ENCODE measurements at places on chromosomes 13 and 19.
A peak's percentile ranks its signal among the peaks of the same experiment; 100 is the strongest.

DNA sequence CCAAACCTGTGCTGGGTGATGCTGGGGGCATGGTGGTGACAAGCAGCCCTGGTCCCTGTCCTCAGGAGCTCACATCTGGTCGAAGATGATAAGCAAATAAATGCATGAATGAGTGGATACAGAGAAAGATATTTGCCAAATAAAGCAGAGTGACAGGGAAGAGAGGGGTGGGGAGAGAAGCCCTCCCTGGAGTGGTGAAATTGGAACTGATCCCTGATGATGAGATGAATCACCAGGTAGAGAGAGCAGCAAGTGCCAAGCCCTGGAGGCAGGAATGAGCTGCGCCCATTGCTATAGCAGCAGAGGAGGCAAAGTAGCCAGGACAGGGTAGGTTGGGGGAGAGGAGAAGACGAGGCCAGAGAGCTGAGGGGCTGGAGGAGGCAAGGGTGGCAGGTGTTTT is 13.7 kb downstream of the FXYD5 start:
- no peak for DNase-seq

- no peak for DNase-seq
Measured at GRCh38 chr19:53896682-53897081, 12.4 kb upstream of the CACNG7 start.

- DNase-seq = no peak
Measured at GRCh38 chr19:7654401-7654800, 14.4 kb upstream of the RETN start.

DNA sequence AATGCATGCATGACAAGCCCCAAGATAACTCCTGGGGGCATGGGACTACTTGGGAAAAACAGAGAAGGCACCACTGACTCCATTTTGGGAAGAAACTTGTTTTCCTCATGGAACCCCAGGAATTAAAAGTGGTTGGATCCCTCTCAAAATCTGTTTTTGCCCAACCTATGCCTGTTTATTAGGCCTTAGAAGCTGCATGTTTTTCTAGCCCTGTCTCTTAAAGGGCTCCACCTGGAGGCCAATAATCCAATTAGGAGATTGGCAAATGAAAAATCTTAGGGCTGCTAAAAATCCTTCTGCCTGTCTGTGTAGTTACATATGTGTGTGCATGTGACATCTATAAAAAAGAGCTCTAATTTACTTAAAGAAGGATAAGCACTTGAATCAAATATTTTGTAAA is 26.9 kb downstream of the MED4 start:
- DNase-seq = no peak

DNA sequence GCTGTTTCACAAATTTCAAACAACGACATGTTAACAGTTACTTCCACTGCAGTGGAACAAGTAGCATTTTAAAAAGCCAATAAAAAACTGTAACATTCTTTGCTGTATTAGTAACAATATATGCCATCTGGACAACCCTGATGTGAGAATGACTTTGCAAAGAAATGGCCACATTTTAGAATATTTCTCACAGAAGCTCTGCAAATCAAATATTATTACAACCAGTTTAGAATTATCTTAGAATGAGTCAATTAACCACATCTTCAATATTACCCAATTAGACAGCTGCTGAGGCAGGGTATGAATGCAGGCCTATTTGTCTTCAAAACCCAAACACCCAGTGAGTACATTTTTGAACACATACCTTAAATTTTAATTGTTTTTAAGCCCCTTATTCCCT is 3.2 kb downstream of the ZNF699 start:
- no peak for DNase-seq

- DNase-seq = no peak
Measured at GRCh38 chr19:45773384-45773783, 4.3 kb upstream of the SIX5 start.

GRCh38 chr13:67736646-67737420 is 506.7 kb upstream of the PCDH9 start:
- DNase-seq = peak; percentile 25

- no peak for DNase-seq
Measured at GRCh38 chr13:31437975-31438374, 238.2 kb downstream of the B3GLCT start.

DNA sequence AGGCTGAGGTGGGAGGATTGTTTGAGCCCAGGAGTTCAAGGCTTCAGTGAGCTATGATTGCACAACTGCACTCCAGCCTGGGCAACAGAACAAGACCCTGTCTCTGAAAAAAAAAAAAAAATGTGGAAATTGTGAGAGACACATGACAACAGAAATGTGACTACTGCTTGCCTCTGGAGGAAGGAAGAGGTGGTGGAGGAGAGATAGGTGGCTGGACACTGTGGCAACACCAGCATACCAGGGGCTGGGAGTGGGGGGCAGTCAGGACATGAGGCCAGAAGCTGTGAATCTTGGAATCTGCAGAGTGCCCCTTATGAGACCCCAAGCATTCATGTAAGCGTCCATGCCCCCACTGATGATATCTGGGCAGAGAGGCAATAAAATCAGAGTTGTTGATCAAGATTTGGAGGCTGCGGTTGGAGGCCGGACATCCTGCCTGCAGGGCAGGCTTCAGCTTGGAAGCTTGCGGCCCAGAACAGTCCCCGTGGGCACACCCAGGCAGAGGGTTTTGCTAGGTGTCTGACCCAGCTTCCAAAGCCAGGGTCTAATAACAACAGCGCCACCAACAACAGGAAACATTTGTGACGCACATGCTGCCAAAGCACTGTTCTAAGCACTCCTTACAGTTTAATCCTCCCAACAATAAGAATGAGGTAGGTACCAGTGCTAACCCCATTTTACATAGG is 16.9 kb downstream of the FAM187B start:
- DNase-seq = peak; percentile 36

- DNase-seq = no peak
Measured at GRCh38 chr13:107827840-107828549, 387.3 kb downstream of the LIG4 start.

DNA sequence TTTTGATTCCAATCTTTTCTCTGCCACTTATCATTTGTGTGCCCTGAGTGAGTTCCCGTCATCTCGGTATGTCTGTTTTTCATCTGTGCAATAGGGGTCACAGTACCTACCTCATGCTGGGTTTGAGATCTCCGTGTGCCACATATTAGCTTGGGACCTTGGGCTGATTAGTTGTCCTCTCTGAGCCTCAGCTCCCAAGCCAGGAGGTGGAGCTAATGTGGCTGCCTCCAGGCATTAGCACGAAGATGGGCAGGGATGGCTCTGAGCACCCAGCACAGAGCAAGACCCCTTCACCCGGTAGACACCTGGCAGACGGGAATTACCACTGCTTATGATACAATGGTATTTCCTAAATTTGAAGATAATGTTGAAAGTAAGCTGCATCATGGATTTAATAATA is 35.8 kb upstream of the XPO4 start:
- no peak for DNase-seq

- no peak for DNase-seq
Measured at GRCh38 chr19:5452594-5453565, 2.3 kb upstream of the ZNRF4 start.

GRCh38 chr13:109158383-109158782 is 529.0 kb downstream of the MYO16 start:
- no peak for DNase-seq

GRCh38 chr13:109737606-109738005 is 48.8 kb downstream of the IRS2 start:
- no peak for DNase-seq

GRCh38 chr13:110801044-110801443 is 87.5 kb downstream of the ING1 start:
- DNase-seq = no peak

GRCh38 chr19:47758443-47758804 is 13.1 kb downstream of the NOP53 start:
- no peak for DNase-seq

- no peak for DNase-seq
Measured at GRCh38 chr13:110408286-110408685, 101.2 kb downstream of the COL4A2 start.

- DNase-seq = no peak
Measured at GRCh38 chr13:103625194-103625593, 559.0 kb upstream of the SLC10A2 start.

GRCh38 chr19:34936184-34936583 is 9.5 kb downstream of the ZNF30 start:
- DNase-seq = no peak

GRCh38 chr19:3360421-3361383 is 5.7 kb upstream of the NFIC start:
- DNase-seq = peak; percentile 75

- peak; percentile 86 for DNase-seq
Measured at GRCh38 chr13:41652735-41653361, 195.5 kb downstream of the RGCC start.

DNA sequence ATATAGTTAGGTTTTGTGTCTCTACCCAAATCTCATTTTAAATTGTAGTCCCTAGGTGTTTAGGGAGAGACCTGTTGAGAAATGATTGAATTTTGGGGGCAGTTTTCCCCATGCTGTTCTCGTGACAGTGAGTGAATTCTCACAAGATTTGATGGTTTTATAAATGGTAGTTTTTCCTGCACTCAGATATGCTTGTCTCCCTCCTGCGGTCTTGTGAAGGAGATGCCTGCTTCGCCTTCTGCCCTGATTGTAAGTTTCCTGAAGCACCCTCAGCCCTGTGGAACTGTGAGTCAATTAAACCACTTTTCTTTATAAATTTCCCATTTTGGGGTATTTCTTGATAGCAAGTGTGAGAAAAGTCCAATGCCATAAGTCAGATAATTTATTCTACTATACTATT is 1977.5 kb upstream of the PCDH20 start:
- no peak for DNase-seq

GRCh38 chr13:80055847-80056246 is 285.1 kb downstream of the SPRY2 start:
- DNase-seq = peak; percentile 73

DNA sequence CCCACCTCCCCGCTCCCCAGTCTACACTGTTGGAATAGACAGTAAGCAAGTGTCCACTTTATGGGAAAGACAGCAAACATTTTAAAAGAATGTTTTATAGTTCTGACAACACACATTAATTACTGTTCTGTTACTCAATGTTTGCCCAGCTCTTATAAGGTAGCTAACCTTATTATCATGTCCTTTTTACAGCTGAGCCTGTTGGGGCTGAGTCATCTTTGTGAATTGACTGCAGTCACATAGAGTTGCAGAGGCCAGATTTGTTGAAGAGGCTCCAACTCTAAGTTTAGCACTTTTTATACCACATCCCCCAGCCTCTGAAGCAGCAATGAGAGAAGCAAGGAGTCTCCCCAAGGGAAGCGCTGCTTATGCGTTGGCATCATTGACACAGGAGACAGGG is 76.2 kb downstream of the C13orf42 start:
- DNase-seq = no peak

DNA sequence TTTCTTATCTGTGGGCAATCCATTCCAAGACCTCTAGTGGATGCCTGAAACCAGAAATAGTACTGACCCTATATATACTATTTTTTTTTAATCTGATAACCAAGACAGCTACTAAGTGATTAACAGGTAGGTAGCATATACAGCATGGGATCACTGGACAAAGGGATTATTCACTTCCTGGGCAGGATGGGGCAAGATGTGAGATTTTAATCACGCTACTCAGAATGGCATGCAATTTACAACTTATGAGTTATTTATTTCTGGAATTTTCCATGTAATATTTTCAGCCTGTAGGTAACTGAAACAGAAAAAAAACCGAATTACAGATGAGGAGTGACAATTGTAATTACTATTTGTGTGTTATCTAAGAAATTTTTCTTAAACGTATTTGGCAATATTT is 41.2 kb downstream of the ZIC2 start:
- DNase-seq = no peak

DNA sequence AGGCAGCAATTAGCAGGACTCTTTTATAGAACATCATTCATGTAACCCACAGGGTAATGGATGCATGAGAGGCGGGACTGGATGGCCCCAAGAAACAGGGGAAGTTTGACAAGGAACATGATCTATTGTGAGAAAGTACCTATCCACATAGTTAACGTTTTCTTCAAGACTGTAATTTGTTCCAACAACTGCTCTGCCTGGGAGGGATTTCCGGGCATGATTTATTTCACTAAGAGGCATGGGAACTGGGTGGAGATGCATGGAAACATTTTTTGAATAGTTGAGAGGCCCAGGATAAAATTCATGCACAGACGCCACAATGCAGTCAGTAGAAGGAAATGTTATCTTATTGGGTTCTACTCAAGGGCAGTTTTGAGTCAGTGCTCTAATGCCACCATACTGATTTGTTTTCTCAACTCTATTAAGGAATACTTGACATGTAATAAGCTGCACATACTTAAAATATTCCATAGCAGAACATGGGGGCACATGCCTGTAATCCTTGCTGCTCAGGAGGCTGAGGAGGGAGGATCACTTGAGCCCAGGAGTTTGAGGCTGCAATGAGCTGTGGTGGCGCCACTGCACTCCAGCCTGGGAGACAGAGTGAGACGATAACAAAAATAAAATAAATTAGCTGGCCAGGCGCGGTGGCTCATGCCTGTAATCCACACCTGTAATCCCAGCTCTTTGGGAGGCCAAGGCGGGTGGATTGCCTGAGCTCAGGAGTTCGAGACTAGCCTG is 9.9 kb upstream of the ATG4D start:
- no peak for DNase-seq

GRCh38 chr19:2081873-2082810 is 14.0 kb downstream of the MOB3A start:
- no peak for DNase-seq

GRCh38 chr13:98048265-98048664 is 94.6 kb upstream of the FARP1 start:
- DNase-seq = no peak

DNA sequence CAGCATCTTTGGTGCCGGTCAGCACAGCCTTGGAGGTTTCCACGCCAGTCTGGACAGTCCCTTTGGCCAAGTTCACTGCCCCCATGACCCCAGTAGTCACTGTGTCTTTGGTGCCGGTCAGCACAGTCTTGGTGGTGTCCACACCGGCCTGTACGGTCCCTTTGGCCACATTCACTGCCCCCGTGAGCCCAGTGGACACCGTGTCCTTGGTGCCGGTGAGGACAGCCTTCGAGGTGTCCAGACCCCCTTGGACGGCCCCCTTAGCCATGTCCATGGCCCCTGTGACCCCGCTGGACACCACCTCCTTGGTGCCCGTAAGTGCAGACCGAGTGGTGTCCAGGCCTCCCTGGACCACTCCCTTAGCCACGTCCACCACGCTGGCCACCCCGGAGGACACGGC is 5.0 kb downstream of the PLIN4 start:
- no peak for DNase-seq

DNA sequence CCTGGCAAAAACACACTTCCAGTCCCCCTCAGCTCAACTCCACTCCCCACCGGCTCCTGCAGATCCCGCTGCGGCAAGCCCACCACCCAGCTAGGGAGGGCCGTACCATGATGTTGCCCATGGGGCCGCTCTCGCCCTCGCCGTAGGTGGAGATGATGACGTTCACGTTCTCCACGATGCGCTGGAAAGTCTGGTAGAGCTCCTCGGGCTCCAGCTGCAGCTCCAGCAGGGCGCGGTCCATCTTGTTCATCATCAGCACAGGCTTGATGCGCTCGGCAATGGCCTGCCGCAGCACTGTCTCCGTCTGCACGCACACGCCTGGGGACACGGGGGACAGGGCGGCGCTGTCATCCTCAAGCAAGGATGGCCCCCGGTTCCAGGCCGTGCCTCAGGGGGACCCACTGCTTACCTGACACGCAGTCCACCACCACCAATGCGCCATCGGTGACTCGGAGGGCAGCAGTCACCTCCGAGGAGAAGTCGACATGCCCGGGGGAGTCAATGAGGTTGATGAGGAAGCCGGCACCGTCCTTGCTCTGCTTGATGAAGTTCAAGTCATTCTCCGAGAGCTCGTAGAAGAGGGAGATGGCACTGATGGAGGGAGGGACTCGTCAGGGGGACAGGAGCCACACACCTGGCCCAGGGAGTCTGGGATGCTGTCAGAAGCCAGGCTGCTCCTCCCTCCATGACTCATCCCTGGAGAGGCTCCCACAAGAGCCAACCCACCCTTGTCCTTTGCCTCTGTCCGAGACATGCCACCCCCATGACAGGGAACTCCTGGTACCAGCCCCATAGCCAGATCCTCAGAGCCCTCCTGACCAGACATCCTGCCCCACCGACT is 2.3 kb downstream of the EEF2 start:
- DNase-seq = no peak
